SW 1271 (cell line): ENCODE measurements at places on chromosomes 1 and 21.
A peak's percentile ranks its signal among the peaks of the same experiment; 100 is the strongest.

DNA sequence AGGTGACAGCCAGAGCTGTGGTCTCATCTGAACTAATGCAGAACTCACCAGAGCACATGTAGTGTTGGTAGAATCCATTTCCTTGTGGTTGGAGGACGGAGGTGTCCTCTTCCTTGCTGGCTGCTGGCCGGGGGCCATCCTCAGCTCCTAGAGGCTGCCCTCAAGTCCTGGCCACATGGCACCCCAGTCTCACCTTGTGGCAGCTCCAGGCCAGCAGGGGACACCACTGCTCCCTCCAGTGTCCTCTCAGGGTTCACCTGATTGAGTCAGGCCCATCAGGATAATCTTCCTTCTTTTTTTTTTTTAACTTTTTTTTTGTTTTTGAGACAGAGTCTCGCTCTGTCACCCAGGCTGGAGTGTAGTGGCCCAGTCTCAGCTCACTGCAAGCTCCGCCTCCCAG, 2.9 kb downstream of the KCNE1 start:
- no peak for DNase-seq

DNA sequence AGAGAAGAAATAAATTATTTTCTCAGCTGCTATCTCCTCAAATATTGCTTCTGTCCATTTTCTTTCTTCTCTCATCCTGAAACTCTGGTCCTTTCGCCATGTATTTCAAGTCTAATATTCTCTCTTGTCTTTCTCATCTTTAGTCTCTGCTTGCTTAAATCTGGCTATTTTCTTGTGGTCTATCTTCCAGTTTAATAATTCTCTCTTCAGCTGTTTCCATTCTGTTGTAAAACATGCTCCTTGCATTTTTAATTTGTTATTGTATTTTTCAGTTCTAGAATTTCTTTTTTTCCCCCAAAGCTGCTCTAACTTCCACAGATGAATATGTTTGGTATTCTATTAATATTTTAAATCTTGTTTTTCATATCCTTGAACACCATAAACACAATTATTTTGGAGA, 70.1 kb upstream of the TMPRSS2 start:
- no peak for DNase-seq

GRCh38 chr1:233082778-233083550, 132.6 kb downstream of the NTPCR start:
- no peak for DNase-seq

GRCh38 chr1:159581422-159581821, 6.2 kb upstream of the APCS start:
- no peak for DNase-seq

DNA sequence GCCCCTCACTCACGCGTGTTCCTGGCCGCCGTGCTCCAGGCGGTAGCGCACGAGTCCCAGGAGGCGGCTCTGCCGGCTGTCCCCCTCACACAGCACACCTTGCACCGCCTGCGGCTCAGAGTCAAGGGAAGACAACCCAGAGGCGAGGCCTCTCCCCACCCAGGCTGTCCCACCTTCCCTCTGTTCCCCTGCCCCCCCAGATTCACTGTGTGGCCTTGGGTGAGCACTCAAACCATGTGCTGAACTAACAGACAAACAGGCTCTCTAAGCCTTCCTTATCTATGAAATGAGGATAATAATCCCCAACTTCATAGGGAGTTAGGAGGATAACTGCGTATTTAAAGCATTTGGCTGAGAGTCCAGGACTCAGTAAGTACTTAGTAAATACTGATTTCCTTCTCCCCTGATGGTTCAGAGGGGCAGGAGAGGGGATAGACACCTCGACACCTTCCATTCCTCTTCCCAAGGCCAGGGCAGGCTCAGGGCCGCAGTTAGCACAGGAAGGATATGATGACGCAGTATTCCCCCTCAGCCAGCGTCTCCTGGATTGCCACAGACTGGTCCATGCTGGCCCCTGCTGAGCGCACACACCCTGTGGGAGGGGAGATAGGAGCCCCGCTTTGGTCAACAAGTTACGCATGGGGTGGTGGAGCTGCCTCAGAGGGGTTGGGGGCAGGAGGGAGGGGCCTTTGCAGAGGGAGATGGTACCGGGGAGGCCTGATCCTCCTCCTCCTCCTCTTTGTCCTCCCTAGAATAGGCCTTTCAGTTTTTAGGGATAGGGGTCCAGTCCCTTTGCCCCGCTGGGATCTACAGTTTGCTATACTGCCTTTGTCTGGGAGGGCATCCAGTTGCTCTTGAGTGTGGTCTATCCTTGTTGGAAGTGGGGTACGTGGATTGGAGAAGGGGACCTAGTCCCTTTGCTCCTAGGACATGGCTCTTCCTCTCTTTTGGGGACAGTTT, 830 bp downstream of the INPP5B start:
- no peak for DNase-seq

- peak; percentile 30 for DNase-seq
These were observed 1.1 kb downstream of the TOR1AIP1 start for GRCh38 chr1:179883040-179883744.

- DNase-seq: no peak
These were observed 746.6 kb upstream of the B3GALT2 start for GRCh38 chr1:193932979-193933378.

DNA sequence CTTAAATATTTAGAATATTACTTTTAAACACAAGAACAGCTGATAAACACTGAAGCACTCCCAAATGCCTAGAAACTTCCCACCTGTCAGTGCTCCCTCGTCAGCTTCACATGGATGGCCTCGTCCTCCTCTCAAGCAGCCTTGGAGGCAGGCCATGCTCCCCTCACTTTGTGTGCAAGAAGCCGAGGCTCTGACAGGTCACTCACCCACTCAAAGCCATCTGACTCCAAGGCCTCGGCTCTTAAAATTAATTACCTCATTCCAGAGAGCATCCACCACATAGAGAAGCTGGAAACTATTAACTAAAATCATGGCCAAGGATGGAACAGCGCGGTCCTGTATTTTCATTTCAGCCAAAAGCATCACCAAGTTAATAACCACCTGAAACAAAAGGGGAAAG, 17.8 kb downstream of the LBR start:
- DNase-seq: no peak

DNA sequence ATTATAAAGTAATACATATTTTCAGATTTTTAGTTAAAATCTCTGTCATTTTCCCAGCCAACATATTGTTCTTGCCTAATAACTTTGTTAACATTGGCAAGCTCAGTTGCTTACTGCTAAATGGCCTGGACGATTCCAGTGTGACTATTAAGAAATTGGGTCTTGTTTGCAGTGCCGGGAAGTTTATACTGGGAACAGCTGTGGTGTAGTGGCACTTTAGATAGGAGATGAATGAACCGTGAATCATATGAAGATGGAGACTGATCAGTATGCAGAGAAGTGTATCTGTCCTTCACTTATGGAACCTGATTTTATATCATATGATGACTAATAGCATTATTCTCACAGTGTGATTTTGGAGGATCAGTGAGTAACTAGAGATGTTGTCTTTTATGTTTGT, 3.3 kb downstream of the CHRM3 start:
- no peak for DNase-seq

DNA sequence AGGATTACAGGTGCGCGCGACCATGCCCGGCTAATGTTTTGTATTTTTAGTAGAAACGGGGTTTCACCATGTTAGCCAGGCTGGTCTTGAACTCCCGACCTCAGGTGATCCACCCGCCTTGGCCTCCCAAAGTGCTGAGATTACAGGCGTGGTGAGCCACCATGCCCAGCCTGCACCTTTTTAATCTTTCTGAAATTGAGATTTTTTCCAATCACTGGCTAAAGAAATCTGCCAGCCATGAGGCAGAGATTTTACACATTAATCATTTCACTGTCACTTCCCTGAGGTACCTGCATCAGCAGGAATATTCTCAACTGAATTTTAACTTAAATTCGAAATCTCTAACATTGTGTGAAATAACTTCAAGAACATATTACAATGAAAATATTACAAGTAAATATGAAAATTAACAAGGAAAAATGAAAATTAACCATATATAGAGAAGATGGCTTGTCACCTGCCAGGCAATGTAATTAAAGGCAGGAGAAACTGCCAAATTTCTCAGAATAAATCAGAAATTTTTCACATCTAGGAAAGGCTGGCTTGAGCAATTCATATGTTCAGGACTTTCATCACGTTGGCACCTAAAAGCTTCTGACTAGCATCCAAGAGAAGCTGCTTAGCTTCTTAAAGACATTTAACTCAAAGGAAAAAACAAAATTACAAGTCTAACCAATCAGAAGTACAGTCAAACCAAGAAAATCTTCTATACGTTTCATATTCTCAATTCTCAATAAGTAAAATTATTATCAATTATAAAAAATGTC, 5.9 kb downstream of the ANKRD13C start:
- no peak for DNase-seq

DNA sequence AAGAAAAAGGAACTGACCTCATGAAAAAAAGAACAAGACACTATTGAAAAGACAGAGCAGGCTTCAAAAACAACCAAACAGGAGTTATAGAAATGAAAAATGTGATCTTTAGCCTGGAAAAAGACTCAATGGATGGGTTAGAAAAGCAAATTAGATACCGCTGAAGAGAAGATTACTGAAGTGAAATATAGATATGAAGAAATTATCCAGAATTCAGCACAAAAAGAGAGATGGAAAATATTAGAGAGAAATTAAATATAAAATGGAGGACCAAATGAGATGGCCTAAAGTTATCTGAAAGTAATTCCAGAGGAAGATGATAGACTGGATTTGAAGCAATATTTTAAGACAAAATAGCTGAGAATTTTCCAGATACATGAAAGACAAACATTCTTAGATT, 63.0 kb downstream of the SLC37A1 start:
- no peak for DNase-seq

DNA sequence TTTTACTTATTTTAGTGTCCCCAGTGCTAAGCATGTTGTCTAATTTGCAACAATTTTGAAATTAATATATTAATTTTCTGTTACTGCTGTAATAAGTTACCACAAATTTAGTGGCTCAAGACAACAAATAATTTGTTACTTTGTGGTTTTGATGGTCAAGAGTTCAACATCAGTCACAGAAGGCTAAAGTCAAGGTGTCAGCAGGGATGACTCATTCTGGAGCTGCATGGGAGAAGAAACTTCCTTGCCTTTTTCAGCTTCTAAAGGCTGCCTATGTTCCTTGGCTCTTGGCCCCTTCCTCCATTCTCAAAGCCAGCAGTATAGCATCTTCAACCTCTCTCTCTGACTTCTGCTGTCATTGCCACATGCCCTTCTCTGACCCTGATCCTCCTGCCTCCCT, 271.8 kb downstream of the HLX start:
- no peak for DNase-seq

DNA sequence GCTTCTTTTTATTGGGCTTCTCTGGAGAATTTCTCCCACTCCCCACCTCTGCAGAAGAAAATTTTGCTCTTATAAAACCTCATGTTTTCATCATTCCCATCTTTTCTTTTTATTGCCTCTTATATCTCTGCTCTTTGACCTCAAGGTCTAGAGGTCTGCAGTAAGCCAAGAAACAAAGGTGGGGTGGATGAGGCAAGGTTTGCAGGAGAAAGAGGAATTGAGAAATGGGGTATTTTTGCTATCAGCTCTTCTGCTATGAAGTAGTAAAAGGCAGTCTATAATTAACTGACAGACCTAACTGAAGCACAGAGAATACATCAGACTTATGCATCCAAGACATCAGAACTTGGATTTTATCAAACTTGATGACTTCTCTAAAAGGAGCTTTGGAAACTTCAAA, 22.9 kb downstream of the SYT11 start:
- DNase-seq: no peak

GRCh38 chr1:110617116-110617515, 11.0 kb upstream of the KCNA2 start:
- no peak for DNase-seq

GRCh38 chr1:217435204-217435603, 195.7 kb downstream of the GPATCH2 start:
- DNase-seq: no peak

DNA sequence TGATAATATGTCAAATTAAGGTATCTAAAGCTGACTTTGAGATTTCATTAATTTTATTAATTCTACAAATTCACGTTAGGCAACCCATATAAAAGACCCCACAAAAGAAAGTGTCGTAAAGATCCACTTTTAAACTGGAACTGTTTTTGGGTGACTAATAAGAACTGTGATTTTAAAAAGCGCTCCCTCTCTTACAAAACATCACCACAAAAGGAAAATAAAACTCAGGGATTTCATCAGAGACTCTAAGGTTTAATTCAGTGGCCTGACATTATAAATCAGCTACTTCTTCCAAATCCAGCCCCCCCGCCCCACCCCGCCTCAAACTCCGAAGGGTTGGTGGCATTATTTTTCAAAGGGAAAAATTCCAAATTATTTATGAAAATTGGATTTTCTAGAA, 2.7 kb downstream of the COL24A1 start:
- DNase-seq: no peak

DNA sequence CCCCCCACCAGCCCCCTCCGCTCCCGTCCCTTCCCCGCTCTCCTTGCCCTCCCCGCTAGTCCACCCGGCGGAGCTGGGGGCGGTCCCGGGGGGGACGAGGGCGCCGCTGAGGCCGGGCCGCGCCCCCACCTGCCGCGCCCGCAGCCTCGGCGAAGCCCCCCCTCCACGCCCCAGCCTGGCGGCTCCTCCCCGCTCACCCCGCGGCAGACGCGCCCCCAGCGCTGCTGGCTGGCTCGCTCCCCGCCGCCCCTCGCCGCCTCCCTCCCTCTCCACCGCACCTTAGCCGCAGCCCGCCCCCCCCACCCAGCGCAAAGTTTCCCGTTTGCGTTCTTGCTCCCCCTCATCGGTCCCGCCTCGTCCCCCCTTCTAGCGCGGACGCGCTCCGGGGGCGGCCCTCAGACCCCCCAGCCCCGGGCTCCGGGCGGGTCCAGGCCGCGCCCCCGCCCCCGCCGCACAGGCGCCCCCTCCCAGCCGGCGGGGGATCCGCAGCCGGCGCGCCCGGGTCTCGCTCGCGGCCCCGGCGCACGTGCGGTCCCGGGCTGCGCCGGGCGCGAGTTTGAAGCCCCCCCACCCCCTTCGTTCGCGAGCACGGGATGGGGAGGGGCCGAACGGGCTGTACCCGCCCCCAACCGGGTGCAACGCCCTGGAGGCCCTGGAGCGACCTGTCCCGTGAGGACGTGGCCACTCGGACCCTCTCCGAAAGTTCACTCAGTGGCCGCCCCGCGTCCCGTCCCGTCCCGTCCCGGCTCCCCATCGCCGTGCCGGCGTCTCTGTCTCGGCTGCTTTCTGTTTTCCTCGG, 623 bp downstream of the PTPRF start:
- peak; percentile 13 for DNase-seq

- DNase-seq: no peak
These were observed 16.5 kb upstream of the IFFO2 start for GRCh38 chr1:18972991-18973390.
